KBM-7 (cell line): ENCODE measurements at places on chromosomes 6 and 20.

- peak; percentile 82 for DNase-seq
Measured at GRCh38 chr6:31651602-31652191, 764 bp downstream of the BAG6 start.

DNA sequence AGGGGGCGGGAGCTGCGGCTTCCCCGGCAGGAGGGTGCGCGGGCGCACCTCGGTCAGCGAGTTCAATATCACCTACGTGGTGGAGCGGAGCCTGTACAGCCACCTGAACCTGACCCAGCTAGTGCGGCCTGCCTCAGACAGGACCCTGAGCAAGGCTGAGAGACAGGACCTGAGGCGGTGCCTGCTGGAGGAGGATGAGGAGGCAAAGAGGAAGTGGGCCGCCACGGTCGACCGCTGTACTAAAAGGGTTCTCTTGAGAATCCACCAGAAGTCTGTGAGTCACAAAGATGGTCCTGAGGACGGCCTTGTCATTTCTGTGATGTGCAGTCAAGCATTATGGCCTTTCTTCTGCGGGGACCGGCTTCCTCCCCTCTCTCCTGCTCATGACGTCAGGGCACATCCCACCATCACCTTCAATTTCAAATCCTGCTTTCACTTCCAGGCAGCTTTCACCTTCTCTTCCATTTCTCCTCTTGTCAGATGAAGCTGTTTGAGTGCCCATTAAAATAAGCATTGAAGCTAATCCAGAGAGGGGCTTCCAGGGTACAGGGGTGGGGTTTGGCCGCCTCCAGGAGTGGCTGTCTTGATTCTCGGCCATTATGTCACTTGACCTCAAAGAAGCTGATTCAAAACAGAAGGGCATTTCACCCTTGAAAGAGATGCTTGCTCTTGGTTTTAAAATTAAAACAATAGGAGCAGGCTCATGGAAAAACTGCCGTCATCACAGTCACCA is 177.6 kb downstream of the SASH1 start:
- DNase-seq: peak; percentile 67

- no peak for DNase-seq
Measured at GRCh38 chr6:113184291-113184690, 672.9 kb upstream of the MARCKS start.

DNA sequence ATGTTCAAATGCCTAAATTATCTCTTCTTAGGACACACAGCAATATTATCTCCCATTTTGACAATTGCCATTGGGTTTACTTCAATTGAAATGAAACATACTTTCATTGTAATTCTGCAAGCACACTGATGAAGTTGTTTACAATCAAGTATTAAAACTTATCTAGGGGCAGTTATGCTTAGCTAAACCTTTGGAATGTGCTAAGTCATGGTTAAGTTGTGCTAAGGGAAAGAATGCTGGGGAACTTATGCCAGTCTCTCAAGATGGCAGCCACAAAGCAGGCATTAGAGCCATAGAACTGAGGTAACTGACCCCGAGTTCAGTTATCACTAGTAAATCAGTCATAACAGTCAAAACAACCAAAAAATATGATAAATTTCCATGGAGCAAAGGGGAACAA is 59.1 kb upstream of the NT5E start:
- DNase-seq: no peak

- no peak for DNase-seq
Measured at GRCh38 chr6:16057446-16057845, 71.4 kb upstream of the MYLIP start.

DNA sequence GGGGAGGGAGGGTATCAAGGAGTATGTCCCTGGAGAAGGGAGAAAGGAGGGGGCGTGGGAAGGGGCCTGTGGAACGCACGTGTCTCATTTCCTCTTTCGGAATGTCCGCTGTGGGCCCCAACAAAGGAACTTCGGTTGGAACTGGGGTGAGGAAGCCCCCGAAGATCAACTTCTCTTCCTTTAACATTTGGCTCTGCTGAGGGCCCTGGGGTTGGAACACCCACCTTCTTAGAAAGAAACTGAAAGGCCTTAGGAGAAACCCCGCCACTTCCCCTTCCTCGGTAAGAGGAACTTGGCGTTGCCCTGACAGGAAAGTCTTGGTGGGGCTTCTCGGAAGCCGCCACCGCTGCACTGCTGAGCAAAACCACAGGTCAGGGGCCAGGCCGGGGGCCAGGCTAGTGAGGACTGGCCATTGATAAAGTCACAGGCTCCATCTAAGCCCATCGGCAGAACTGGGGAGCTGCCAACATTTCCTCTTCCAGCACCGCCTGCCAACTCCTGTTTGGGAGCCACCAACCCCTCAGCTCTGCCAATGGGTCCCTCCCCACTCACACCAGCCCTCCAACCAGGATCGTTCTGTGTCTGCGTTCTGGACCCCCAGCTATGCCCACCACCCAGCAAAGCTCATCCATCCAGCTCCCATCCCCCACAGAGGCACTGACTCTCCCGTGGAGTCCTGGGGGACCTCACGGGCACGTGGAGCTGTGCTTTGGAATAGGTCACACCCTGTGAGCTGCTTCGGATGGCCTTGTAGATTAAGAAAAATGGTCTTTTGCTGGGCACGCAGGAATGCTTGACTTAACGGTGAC is 44.8 kb downstream of the FGD2 start:
- peak; percentile 95 for DNase-seq

- DNase-seq: peak; percentile 38
Measured at GRCh38 chr20:62203378-62204030, 16.6 kb downstream of the HRH3 start.

DNA sequence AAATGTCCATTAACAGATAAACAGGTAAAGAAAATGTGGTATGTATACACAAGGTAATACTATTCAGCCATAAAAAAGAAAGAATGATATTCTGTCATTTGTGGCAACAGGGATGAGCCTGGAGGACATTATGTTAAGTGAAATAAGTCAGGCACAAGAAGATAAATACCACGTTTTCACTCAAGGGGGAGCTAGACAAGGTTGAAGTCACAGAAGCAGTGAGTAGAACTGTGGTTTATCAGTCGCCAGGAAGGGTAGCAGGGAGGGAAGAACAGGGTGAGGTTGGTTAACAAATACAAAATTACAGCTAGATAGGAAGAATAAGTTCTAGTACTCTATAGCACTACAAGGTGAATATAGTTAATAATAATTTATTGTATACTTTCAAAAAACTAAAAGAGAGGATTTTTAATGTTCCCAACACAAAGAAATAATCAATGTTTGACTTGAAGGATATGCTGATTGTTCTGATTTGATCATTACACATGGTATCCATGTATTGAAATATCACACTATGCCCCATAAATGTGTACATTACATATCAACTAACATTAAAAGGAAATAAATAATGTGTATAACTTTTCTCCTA is 21.1 kb downstream of the RTN4IP1 start:
- DNase-seq: peak; percentile 83

DNA sequence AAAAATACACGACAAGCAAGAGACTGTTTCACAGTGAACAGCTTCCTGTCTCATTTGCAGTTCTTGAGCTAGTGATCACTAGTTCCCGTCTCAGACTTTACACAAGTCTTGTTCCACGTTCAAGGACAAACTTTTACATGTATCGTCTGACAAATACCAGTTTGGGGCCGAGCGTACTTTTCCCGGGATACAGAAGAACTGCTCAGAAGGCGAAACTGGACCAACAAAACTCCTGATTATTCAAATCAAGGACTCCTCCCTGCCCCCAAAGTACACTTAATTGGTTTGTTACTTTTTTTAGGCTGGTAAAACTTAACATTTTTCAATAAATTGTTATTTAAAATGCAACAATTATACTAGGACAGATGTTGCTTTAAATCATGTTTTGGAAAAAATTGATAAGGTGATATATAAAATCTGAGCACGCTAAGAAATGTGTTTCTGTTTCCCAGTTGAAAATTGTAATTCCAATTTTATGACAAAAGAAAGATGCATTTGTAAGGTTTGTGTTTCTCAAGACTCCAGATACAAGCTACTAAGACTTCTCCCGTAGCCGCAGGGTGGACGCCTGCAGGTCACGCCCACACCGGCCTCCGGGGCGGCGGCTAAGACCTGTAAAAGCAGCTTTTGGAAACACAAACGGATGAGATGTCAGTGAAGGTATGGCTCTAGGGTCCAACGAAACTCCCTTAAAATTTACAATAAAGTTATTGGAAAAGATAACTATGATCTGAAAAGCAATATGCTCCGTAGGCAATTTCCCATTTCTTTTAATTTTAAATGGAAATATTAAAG is 16.8 kb upstream of the TCFL5 start:
- DNase-seq: no peak

DNA sequence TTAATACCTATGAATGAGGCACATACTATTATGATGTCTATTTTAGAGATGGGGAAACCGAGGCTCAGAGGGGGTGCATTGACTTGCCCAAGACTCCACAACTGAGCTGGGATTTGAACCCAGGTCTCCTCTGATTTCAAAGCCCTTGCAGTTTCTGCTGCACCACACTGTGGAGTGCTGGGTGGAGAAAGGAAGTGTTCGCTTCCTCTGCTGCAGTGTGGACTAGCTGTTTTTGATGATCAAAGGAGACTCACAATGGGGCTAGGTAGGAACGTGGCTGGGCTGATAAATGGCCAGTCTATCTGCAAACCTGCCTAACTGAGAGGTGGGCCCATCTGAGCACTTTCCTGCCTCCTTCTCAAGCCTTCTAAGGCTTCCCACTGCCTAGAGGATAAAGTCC is 87.2 kb downstream of the CD40 start:
- DNase-seq: peak; percentile 26

DNA sequence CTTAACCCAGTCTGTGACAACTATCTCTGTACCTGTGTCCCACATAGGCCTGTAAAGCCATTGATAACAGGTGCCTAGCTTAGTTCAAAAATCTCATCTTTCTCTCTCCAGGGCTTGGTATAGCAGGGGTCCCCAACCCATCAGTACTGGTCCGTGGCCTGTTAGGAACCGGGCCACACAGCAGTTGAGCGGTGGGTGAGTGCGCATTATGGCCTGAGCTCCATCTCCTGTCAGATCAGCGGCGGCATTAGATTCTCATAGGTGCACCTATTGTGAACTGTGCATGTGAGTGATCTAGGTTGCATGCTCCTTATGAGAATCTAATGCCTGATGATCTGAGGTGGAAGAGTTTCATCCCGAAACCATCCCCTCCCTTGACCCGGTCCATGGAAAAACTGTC is 3.4 kb downstream of the LYRM4 start:
- DNase-seq: no peak

- DNase-seq: no peak
Measured at GRCh38 chr6:30670760-30671527, 1.9 kb downstream of the DHX16 start.

DNA sequence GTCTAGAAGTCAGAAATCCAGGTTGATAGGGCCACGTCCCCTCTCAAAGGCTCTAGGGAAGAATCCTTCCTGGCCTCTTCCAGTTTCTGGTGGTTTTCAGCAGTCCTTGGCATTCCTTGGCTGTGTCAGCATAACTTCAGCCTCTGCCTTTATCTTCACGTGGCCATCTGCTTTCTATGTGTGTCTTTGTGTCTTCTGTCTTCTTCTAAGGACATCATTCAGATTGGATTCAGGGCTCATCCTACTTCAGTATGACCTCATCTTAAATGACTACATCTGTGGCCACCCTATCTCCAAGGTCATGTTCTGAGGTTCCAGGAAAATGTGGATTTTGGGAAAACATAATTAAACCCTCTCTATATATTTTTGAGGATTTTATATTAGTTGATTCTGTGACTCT is 23.0 kb downstream of the C6orf89 start:
- no peak for DNase-seq

GRCh38 chr6:170152989-170153388 is 137.9 kb downstream of the DLL1 start:
- peak; percentile 39 for DNase-seq

DNA sequence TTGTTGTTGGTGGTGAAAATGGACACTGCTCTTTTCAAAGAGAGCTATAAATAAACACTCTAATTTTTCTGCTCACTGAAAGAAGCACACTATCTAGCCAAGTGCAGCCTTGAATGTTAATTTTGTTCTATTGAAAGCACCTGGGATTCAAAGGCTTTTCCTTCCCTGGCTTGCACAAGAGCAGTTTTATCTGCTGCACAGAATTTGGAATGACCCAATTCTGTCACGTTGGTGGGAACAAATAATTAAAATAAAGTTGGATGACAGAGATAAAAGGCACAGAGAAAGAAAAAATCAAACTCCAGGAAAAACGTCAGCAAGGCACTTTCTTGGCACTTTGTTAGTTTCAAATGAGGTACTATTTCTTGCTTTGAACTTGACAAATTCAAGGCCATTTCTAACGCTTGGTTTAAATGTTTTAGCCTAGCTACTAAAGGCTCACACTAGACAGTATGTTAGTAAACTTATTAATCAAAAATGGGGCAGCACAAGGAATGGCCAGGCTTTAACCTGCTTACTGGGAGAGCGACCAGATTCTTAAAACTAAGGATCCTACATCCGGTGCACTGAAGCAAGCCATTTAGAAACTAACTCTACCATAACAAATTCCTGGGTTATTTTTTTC is 145.5 kb upstream of the ARG1 start:
- DNase-seq: no peak

DNA sequence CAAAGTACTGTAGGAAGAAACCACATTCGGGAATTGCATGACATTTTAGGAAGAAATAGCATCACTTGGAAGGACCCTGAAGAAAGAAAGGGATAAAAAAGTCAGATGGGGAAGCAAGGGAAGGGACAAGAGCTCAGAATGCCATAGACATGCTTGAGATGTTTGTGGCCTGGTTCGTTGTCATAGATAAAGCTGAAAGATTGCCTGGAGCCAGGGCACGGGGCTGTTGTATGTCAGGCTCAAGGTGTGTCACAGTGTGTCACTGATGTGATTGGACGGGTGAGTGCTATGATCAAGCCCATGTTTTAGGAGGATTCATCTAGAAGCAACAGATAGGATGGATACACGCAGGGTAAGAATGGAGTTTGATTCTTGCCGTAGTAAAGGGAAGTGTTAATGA is 216.2 kb upstream of the SOX4 start:
- no peak for DNase-seq

GRCh38 chr6:1387538-1387875 is 1.9 kb upstream of the FOXF2 start:
- no peak for DNase-seq

- DNase-seq: no peak
Measured at GRCh38 chr6:49980898-49981297, 11.5 kb upstream of the DEFB113 start.

GRCh38 chr6:94215552-94215951 is 796.2 kb upstream of the EPHA7 start:
- DNase-seq: no peak

GRCh38 chr6:75204217-75204958 is 1.5 kb downstream of the COL12A1 start:
- peak; percentile 51 for DNase-seq

DNA sequence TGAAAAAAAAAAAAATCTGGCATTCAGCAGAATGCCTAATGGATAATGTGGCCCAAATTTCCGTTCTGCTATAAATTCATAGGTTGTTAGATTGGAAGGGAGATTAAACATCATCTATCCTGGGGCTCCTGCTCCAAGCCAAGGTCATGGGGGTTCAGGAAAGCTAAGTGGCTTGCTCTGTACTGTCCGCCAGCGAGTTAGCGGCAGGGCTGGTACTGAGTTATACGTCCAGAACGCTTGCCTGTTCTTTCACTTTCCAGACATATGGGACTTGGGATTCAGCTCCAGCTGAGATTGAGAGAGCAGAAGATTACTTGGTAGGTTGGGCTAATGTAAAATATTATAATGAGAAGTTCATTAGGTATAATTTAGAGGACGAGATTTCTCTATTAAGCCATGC is 858 bp downstream of the RWDD1 start:
- peak; percentile 24 for DNase-seq

- no peak for DNase-seq
Measured at GRCh38 chr6:13260831-13261230, 67.5 kb downstream of the TBC1D7 start.
